GM19239 (cell line): ENCODE measurements at places on chromosomes 4 and X.

- peak; percentile 19 for DNase-seq
Measured at GRCh38 chr4:74874753-74875367, 58.1 kb upstream of the PARM1 start.

DNA sequence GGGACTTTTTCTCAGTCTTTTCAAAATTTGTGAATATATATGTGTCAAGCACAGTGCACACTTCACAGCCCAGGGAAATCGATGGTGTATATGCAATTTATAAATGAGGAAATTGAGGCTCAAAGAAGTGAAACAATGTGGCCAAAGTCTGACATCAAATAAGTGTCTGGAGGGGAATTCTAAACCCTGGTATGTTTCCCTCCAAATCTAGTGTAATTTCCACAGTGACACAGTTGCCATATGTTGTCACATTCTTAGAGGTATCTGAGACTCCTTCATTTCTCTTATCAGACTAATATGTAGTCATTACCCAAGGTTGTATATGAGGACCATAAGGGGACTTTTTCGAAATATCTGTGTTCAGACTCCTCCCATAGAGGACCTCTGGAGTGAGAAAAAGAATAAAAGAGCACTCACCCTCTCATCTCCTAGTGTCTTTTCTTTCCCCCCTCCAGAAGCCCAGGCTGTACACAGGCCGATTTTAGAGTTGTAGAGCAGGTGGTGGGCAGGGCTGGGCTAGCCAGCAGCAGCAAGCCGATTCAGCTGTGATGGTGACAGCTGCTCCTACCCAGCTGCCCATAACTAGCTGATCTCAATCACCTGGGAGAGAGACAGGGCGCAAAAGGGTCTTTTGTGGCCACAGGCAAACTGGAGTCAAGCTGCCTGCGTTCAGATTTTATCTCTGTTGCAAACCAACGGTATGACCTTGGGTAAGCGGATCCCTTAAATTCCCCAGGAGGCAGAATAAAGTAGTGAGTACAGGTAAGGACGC lies 55.1 kb downstream of the CLCN5 start:
- no peak for DNase-seq

GRCh38 chrX:16130707-16131106 lies 7.3 kb downstream of the GRPR start:
- no peak for DNase-seq

DNA sequence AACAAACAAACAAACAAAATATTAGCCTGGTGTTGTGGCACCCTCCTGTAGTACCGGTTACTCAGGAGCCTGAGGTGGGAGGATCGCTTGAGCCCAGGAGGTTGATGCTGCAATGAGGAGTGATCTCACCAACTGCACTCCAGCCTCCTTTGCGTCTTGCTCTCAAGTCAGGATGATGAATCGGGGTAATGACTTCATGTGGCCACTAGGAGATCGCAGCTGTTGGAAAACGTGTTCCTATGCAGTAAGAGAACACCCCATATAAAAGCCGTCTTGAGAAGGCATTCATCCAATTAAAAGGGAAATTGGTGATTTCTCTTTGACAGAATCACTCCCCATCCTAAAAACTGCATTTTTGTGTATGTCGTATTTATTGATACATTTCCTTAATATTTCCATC lies 6.9 kb downstream of the CCNB3 start:
- no peak for DNase-seq

DNA sequence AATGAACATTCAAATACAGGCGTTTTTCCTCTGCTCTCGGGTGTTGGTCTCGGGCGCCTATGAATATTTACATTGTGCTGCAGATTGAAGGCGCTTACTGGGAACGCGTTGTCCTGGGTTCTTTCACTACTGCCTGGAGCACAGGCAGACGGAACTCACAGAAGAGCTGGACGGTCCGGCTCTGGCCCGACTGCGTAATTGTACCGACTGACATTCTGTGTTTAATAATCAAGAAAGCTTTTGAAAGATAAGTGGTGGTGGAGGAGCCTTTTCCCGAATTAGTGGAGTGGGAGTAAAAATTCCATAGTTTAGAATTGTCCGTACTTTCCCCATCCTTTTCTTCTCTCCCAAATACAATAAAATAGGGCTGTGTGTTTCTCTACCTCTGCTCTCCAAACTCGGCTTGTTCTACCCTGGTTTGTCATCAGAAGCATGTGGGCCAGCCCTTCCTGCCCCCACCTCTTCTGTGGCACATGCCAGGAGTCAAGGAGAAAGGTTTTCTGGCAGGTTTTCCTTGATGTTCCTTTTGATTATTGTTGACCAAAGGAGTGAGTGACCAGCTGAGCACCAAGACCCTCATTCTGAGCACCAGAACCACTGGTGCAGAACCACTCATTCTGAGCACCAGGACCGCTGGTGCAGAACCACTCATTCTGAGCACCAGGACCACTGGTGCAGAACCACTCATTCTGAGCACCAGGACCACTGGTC lies 2.3 kb downstream of the FHDC1 start:
- no peak for DNase-seq

GRCh38 chr4:10656420-10656819 lies 28.1 kb downstream of the CLNK start:
- no peak for DNase-seq
